RPMI7951 (cell line): ENCODE measurements at places on chromosomes 7 and 10. TPM values are rescaled to one million over a fixed set of nuclear protein-coding genes. Genes with fewer than 3 reads are reported as not detected.
A peak's percentile ranks its signal among the peaks of the same experiment; 100 is the strongest.

Gene CFAP70
- total RNA-seq: 0.12 TPM in 1 of 2 replicates, not detected in the other

Gene FAM24B
- 3.4 and 5.9 TPM in 2 replicates for total RNA-seq

Gene NKX6-2
- not detected in 2 replicates for total RNA-seq

DNA sequence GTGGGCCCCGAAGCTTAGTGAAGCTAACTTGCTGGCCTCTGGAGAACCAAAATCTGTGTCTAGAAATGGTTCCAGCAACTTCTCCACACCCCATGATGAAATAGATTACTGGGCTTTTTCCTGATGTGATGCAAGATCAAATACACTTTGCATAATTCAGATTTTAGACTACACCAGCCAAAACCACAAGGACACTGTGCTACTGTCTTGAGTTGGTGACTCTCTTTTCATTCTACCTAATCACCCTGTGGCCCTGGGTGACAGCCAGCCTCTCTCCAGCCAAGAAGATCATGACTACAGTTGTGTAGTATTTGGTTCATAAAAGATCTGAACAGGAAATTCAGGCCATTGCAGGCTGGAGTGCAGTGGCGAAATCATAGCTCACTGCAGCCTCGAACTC lies 22.2 kb downstream of the AZGP1 start:
- no peak for DNase-seq

DNA sequence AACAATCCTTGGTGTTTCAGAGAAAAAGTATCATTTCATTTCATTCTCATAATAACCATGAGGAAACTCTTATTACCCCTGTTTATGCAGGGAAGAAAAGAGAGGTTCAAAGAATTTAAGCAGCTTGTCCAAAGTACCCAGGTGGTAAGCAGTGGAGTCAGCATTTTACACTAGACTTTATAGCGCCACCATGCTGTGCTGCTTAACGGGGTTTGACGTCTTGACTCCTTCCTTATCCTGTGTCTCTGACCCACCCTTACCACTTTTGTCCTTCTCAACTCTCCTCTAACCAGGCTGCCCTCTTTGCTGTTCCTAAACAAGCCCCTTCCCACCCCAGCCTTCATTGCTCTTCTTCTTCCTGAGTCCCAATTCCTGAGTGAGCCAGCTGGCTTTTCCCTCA lies 117.0 kb upstream of the AHR start:
- no peak for DNase-seq

DNA sequence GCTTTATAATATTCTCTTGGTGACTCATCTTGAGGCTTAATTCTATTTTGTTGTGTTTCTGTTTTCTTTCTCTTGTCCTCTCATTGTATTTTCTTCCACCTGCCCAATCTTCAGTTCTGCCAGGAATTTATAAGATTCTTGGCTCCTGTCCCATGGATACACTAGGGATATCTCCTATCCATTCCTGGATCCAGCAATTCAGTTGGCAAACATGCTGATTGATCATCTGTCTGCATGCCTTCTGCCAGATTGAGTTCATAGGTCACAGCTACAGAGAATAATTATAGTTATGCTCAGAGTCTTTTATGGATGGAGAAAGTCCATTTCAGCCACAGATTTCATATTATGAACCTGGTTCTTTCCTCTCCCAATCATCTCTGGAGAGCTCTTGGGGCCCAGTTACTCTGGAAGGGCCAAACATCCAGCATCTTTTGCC lies 140.4 kb upstream of the MAGI2 start:
- no peak for DNase-seq

GRCh38 chr7:81367326-81367931 lies 402.4 kb downstream of the HGF start:
- peak; percentile 94 for DNase-seq

- peak; percentile 81 for DNase-seq
These were observed 47.0 kb downstream of the AMZ1 start for GRCh38 chr7:2734751-2735571.
